ENCODE measurements at places on chromosomes 16 and 17.
A peak's percentile ranks its signal among the peaks of the same experiment; 100 is the strongest.

DNA sequence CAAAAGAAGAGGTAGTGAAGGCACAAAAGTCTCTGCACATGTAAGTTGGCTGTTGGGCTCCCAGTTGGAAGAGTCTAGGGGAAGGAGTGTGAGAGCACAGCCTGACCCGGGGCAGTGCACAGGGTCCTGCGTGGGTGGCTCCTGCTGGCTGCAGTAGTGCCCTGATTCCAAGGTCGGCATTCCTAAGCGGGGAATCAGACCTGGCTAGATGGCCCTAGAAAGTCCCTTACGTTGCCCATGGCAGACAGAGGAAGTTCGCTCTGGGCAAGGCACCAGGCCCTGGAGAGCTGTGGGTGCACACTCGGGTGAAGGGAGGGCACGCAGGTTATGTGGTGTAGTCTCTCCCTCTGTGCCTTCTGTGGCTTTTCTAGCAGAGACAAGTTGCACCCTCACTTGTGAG is 22.8 kb upstream of the SLC5A11 start:
- DNase-seq, result no peak

DNA sequence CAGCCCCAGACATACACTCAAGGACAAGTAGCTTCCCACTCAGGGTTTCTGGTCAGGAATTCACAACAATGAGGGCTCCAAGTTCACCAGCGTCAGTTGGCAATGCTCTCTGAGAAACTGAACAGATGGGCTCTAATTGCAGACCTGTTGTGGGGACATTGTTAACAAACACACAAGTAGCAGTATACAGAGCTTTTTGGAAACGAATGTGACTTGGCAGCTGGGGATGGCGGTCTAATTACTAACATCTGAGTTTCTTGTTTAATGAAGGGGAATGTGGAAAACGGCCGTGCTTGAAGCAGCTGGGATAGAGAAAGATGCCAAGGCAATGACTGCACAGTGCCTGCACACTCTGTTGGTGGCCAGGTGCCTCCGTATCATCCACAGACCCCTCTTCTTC is 316.1 kb upstream of the IRX3 start:
- no peak for DNase-seq

GRCh38 chr16:69412287-69412686 is 12.1 kb upstream of the CYB5B start:
- DNase-seq, result no peak

DNA sequence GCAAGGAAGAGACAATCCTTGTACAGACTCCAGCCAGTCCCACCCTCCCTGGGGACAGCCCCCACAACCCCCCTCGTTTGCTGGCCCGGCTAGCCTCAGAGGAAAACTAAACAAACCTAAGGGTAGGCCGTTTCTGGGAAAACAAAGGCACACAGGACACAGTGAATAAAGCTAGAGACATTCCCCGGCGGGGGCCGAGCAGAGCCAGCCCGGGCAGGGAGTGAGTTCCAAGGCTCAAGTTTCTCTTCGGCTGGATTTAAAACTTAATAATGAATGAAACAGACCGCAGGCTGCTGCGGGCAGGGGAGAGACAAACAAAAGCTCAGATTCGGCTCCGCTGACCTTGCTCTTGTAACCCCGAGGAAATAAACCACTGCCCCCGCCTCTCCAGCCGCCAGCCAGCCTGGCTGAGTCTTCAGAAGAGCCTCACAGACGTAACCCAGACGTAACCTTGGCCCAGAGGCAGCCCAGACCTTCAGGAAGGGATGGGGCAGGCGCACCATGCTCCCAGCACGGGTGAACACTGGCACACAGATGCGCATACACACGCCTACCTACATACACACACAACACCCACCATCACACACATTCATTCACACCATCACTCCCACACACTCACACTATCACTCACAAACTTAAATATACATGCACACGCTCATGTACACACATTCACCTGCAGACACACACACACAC is 216.0 kb downstream of the ZNF423 start:
- no peak for DNase-seq

- no peak for DNase-seq
These were observed 22.0 kb upstream of the CPNE2 start for GRCh38 chr16:57070424-57070823.

DNA sequence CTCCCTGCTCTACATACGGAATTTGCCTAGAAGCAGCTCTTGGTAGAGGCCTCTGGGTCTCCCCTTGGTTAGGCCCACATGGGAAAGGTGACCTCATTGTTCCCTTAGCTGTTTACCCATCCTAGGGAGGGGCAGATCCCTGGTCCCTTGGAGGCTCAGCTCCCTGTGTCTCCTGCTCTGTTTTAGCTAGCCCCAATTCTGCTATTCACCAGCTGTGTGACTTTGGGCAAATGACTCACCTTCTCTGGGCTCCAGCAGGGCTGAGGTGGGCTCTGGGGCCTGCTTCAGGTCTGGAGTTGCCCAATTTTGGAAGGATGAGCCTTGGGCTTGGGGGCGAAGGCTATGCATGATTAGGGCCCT is 3.9 kb downstream of the ABCC3 start:
- no peak for DNase-seq

DNA sequence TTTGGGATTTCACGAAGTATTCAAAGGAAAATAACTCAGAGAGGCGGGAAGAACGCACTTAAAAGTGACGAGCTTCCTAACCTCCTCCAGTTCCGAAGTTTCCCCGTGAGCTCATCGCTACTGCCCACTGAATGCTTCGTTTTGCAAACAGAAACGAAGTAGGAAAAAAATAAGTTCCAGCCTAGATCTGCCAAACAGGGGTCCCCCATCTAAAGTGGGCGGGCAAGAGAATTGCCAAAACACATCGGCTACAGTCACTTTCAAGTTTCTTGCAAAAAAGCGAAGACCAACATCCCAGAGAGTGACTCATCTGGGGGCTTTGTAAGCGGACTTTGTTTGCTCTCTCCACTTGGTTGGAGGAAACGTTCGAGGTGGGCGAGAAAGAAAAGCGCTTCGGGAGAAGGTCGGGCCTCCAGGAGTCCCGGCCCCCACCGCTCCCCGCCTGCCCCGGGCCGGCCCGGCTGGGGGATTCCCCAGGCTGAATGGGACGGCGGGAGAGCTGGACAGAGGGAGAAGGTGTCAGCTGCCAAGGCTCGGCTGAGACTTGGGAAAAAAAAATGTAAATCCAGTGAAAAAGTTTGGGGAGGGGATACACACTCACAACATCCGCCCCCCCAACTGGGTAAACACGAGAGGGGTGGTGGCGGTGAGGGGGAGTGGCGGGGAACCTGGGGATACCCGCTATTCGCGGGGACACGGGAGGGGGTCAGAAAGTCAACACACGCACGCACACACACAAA is 1.0 kb downstream of the VEZF1 start:
- DNase-seq, result peak; percentile 70

- DNase-seq, result peak; percentile 52
These were observed 72.6 kb downstream of the CLEC16A start for GRCh38 chr16:11016993-11017392.

DNA sequence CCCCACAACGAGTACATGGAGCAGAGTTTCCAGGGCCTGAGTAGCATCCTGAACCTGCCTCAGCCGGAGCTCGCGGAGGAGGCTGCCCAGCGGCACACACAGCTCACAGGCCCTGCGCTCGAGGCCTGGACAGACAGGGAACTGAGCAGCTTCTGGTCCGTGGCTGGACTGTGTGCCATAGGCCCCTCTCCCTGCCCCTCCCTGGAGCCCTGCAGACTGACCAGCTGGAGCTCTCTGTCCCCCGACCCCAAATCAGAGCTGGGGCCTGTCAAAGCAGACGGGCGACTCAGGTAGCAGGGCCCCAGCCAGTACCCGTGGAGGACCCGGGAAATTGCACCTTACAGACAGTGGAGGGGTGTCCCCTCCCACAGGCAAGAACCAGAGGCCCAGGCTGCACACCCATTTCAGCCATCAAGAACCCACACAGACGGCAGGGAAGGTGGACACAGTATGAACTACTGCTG is 13.0 kb downstream of the MRPL27 start:
- DNase-seq, result no peak

DNA sequence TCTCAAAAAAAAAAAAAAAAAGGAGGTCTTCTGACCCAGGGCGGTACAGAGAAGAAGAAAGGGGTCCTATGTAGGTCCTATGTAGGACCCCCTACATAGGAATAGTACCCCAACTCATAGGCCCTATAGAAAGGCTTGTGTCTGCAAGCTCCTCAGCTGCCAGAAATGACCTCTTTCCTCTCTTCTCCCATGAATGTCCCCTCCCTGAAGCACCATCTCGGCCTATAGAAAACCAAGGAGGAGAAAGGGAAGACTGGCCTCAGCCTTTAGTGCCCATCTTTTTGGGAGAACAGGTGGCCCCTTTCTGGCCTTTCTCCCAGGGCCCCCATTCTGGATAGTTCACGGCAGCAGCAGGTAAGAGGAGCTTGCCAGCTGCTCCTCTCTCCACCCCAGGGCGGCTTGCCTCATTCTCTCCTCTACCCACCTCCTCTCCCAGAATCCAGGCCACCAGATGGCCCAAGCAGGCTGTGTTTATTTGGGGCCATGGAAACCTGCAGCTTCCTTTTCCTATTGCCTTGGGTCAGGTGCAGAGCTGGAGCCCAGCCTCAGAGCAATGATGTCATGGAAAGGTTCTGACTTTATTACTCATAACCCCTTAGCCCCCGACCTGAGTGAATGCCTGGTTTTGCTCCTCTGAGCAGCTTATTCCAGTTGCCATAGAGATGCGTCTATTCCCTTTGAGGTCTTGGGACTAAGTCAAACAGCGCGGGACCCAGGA is 1.6 kb upstream of the MRPL58 start:
- DNase-seq, result peak; percentile 34

GRCh38 chr16:70768203-70768580 is 32.8 kb downstream of the VAC14 start:
- DNase-seq, result no peak

DNA sequence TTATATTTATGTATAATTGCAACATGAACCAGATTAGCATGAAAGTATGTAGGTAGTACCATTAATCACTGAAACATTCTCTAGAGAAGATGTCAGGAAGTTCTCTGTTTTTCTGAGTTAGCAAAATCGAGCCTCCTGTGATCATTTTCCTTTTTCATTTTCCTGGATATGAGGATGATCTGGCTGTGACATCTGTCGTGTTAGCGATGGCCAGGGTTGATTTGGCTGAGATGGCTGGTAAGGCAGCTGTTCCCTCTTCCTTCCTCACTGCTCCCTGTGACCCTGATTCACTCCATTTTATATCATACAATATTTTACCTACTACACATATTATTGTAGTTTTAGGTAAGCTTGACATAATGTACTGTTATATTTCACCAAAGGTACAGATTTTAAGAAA is 10.3 kb downstream of the CNTNAP4 start:
- DNase-seq, result no peak

GRCh38 chr17:44867841-44868240 is 20.2 kb downstream of the HIGD1B start:
- DNase-seq, result no peak

- no peak for DNase-seq
These were observed 14.1 kb downstream of the DHRS7B start for GRCh38 chr17:21140911-21141310.

GRCh38 chr16:56329887-56330286 is 95.5 kb downstream of the AMFR start:
- DNase-seq, result no peak

- no peak for DNase-seq
These were observed 2103.1 kb downstream of the TP53TG3F start for GRCh38 chr16:35562471-35562870.

- peak; percentile 78 for DNase-seq
These were observed 5.7 kb downstream of the DUSP3 start for GRCh38 chr17:43772877-43773648.

DNA sequence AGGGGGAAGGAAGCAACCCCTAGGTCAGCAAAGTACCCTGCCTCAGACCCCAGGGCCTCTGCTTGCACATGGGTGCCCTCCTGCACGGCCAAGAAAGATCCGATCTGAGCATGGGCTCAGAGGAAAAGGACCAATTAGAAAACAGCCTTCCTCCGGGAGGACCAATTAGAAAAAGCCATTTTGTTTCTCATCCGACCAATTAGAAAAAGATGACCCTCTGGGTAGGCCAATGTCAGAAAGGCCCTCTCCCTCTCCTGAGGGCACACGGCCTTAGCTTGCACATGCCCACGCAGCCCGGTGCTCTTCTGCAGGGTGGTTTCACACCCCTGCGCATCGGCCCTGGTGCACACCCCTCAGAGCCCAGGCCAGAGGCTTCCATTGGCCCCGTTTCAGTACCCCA is 5.1 kb upstream of the CISD3 start:
- DNase-seq, result no peak

- DNase-seq, result peak; percentile 93
These were observed 71.9 kb upstream of the TEKT1 start for GRCh38 chr17:6903326-6903900.

GRCh38 chr16:8572919-8573724 is 17.2 kb downstream of the TMEM114 start:
- peak; percentile 38 for DNase-seq

GRCh38 chr17:39701012-39701783 is 1.3 kb downstream of the ERBB2 start:
- DNase-seq, result no peak

DNA sequence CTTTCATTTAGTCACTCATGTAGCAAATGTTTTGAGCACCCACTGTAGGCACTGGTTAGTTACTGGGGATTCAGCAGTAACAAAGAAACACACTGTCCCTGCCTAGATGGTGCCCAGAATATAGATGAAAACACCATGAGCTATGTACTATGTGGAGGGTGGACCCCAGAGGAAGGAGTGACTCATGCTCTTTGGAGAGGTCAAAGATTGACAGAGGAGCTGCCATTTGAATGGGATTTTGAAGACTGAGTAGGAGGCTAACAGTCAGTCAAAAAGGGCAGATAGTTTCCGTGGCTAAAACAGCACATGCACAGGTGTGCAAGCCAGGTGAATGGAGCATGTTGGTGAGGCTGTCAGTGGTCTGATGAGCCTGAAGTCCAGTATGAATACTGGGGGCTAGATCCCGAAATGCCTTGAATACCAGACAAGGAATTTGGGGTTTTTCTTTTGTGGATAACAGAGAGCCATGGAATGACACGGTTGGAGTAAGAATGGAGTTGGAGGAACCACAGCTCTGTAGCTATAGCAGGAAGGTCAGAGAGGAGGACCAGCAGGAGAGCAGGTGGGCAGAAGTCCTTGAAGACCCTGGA is 6.1 kb downstream of the IL21R start:
- no peak for DNase-seq

- no peak for DNase-seq
These were observed 57.5 kb downstream of the IRF8 start for GRCh38 chr16:85956426-85956825.

- DNase-seq, result no peak
These were observed 175.9 kb upstream of the SALL1 start for GRCh38 chr16:51327001-51327400.
